ENCODE measurements at places on chromosomes 1 and 21. TPM values are rescaled to one million over a fixed set of nuclear protein-coding genes. Genes with fewer than 3 reads are reported as not detected.

DNA sequence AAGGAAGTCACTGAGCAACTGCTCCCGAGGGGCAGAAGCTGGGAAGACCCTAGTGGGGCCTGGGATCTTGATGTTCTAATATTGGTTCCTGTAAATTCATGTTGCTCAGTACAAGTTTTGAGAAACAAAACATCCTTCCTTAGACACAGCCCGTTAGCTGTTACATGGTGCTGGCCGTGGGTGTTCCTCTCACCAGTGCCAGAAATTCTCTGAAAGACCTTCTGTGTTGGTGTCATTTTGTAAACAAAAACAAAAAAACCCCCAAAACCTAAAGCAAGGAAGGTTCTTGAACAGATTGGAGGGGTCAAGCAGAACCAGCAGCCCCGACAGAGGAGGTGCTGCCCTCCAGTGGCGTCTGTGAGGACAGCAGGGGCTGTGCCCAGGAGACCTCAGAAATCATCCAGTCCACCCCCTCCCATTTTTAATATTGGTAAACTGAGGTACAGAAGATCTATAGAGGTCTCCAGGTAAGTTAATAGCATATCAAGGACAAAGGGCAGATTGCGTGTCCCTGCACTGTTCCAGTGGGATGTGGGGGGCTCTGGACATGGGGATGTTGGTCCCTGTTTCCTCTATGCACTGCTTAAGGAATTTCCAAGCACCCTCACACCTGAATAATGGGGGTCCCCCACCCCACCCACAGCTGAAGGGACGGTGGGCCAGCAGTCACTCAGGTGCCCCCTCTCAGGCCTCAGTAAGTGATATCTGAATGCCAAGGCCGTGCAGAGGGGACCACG lies 38.2 kb downstream of the SLC2A7 start:
- DNase-seq, result peak; percentile 22

DNA sequence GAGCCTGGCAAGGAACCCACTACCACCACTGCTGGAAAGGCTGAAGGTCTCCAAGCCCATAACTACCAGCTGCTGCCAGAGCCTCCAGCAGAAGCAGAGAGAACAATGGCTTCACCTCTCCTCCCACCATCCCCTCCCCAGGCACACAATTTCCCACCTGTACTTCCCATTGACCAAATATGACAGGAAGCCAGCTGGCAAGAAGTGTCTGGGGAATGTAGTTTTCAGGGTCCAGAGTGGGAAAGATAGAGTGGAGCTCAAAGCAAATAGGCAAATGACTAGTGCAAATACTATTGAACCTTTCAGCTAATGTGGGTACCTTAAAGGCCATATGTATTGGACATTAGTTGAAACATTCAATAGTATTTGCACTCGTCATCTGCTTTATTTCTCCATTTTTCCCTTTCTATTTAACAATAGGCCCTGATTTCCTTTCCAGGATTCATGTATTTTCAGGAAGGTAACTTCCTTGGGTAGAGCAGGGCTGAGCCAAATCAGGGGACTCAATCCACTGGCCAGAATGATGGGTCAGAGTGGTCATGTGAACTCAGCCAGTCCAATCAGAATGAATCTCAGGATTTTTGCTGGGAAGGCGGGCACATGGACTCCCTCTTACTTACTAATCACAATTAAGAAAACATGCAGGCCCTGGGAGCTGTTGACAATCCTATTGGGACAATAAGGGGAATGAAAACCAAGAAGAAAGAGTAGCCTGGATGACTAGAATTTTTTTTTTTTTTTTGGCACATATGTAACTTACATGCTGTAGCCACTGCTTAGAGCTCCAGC lies 12.1 kb upstream of the NFYC start:
- DNase-seq, result no peak

GRCh38 chr1:203456577-203456976 lies 19.0 kb upstream of the PRELP start:
- DNase-seq, result no peak

DNA sequence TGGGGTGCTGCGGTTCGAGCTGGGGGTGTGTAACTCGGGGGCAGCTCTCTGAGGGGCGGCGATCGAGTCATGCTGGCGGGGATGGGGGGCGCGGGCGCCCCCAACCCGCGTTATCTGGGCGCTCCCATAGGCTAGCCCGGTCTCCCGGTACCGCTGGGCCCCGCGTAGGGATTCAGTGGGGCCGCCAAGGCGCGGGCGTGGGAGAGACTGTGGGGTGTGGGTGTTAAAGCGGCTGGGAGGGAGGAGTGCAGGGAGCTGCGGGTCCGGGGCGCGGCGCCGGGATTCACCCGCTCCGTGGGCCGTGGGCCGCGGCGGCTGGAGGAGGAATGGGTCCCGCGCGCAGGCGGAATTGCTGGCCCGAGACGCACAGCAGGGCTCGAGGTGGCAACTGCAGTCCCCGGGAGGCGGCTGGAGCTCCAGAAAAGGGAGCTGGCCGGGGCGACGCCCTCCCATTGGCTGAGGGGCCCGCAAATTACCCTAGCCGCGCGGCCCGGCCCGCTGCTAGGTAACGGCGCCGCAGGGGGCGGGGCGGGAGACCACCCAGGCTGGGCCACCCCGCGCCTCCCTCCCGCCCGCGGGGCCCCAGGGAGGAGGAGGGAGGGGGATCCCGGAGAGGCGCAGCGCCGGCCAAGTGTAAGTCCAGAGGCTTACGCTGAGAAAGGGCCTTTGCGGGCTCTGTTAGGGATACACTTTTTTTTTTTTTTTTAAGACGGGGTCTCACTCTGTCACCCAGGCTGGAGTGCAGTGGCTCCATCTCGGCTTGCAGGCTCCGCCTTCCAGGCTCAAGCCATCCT lies at the start of gene PTCH2:
PTCH2 (minus strand) TSS at position 392 of the 794 bp plus-strand sequence; CDS start at position 71, 321 bp downstream.
- DNase-seq, result peak; percentile 34

TFB2M gene
- total RNA-seq, result 19.0 TPM

DNA sequence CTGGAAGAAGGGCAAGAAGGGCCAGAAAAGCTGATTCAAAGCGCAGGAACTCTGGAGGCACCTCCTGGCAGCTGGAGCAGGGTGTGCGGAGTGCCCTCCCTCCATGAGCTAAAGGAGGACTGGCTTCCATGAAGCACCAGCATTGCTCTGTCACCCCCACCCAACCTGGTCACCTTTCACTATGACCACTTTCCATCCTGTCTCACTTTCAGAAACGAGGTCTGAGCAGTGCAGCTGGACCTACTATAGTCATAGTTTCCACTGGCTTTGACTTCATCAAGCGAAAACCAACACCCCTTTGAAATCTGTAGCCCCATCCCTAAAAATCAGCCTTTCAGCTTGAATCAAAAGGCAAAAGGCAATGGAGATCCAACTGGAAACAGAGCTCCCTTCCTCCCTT lies 84.8 kb upstream of the CACNA1E start:
- no peak for DNase-seq

Data from LHCN-M2 (cell line).